ENCODE measurements at places on chromosomes 5 and 9.

DNA sequence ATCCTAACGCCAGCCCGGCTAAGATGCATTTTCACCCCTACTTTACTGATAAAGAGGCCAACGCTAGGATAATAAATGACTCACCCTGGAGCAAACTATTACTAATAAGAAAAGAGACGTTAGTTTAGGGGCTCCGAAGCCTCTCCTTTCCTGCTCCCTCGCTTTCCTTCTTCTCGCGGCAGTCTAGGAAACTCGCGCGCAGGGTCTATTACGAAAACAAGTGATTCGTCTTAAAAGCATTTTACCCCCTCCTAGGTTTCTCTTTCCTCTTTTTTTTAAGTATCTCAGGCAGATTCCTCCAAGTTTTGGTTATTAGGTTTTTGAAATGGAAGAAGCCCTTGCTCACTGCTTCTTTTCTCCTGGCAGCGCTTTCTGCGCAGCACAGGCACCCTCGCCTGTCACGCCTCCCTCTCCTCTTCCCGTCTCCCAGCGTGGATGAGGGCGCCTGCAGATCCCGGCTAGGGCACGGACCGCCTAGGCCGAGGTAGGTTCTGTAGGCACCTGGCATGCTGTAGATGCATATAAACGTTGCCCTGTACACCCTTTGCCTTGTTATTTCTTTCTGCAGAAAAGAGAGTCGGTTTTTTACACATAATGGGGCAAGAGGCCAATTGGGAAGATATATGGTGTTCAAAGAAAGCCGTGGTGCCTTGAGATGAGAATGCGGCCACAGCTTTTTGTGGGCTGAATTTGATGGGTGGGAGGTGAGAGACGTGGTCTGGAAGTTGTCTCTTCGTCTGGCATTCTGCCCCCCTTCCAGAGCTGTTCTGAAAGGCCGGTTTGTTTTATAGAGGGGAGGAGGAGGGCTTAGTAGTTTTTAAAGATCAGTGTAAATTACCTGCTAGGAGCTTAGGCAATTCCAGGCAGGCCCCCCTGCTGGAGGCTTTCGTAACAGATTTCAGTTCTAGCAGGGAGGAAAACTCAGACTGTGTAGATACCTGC is 983 bp downstream of the GCNT1 start:
- no peak for DNase-seq

DNA sequence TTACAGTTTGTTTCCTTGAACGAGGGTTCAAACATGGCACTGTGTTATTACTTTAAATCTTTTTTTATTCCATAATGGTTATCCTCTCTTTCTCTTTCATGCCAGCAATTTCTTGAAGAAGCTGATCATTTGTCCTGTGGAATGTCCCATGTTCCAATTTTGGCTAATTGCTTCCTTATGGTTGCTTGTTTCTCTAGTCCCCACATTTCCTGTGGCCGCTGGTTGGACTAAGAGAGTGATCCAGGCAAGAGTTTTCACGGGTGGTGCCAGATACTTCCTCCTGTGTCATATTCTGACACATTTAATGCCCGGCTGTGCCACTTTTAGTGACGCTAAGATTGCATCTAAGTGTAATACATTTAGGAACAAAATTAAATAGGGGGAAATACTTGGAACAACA is 83.8 kb upstream of the FAM169A start:
- DNase-seq, result no peak

DNA sequence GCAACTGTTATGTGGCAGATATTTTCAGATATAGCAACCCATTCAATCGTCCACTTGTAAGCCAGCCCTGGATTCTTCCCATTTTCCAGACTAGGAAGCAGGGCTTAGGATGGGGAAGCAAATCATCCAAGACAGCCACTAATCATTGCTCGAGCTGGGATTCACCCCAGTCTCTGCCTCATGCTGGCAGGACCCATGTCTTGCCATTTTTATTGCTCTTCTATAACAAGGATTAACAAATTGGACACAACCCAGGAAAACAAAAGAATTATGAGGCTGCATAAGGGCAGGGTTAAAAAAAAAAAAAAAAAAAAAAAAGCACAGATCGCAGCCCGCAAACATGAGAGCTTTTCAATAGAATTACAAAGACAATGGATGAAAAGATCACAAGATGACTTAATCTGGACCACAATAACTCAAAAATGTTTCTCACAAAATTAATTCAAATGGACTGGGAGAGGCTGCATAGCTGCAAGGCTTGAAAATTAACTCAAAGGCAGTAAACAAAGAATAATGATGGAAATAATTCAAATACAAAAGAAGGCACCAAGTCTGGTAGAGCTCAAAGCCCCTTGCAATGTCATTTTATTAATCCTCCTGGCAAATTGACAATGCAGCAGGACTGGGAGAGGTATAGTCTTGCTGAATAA is 40.7 kb downstream of the ASTN2 start:
- no peak for DNase-seq

DNA sequence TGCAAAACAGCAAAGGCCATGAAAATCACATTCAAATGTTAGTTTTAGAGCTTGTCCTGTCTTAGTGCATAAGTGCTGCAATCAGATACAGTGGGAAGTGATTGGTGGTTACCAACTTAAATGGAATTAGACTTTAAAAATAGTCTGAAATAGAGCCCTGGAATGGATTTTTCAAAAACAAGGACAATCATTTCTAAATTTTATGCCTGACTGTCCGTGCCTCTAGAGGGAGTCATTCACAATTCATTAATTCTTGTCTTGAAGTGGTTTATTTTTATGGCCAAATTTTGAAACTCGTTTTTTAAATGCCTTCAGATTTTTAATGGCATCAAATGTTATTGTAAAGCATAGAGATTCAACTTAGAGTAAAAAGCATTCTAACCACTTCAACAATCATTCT is 561.8 kb upstream of the DAB2 start:
- DNase-seq, result no peak

GRCh38 chr5:155936520-155937406 is 390.2 kb upstream of the SGCD start:
- no peak for DNase-seq

GRCh38 chr5:172114875-172115422 is 73.1 kb downstream of the STK10 start:
- DNase-seq, result no peak

DNA sequence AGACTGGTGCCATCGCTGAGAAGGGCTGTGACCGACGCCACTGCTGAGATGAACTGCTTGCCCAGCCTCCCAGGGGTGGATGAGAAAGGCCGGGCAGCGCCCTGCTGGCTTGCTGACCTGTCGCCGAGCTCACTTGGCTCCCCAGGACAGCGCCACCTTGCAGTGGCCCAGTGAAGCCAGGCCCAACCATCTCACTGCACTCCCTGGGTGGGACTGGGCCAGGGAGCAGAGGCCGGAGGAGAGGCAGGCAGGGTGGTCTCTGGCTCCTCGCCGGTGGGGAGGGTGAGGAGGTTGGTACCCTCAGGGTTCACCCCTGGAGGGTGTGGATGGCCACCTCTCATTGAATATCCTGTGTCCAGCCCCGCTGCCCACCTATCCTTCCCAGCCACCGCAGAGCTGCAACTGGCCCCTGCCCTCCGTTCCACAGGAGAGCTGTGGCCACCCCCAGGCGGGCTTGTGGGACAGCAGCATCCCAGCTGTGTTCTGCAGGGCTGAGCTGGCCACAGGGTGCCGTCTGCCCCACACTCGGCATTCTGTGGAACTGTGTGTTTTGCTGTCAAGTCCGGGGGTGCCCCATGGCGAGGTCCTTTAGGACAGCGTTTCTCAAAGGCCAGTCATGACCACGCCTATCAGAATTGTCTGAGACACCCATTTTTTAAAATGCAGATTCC is 41.0 kb upstream of the FCN2 start:
- no peak for DNase-seq

- DNase-seq, result no peak
Observed at GRCh38 chr9:127898433-127899127, 823 bp downstream of the ST6GALNAC6 start.

DNA sequence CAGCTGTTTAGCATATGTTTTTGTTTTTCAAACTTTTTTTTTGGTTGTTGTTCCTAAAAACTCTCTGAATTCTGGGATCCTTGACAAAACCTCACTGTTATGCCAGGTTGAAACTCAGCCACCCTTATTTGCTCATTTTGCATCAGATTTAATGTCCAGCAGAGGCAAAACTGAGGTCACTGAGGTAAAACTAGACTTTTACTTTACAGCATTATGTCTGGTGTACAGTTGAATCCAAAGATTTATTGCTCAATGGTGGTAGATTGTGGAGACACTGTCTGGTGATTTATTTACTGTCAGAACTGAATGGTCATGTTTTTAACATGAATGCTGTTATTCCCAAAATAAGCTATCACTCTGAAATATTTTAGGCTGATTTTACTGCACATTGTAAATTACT is 87.9 kb downstream of the FBXL7 start:
- no peak for DNase-seq

GRCh38 chr5:1093361-1093760 is 18.5 kb downstream of the SLC12A7 start:
- DNase-seq, result no peak

DNA sequence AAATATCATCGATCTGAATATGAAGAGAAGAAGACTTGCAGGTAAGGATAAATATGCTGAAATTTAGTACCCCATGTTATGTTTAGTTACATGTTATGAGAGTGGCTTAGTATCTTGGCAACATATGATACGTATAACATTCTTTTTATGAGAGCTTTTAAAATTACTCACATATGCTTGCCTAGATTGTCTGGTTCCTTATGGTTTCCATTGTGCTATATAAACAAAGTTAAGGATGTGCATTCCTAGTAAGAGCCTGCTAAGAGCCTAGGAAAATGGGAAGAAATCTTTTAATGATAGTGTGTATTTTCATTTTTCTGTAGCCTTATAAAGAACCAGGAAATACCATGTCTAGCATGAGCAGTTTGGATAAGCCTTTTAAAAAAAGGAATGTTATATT is 112.0 kb upstream of the KCNN2 start:
- no peak for DNase-seq

DNA sequence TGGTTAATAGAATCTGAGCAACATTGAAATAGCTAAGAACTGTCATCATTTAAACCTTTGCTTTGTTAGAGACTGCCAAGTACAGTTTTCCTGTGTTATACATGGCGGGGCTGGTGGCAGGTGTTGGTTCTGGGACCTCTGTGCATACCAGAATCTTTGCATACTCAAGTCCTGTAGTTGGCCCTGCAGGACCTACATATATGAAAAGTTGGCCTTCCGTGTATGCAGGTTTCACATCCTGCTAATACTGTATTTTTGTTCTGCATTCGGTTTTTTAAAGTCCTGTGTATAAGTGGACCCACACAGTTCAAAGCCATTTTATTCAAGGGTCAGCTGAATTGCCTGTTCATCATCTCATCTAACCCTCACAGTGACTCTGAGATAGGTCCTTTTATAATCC is 36.4 kb downstream of the LARP1 start:
- no peak for DNase-seq

DNA sequence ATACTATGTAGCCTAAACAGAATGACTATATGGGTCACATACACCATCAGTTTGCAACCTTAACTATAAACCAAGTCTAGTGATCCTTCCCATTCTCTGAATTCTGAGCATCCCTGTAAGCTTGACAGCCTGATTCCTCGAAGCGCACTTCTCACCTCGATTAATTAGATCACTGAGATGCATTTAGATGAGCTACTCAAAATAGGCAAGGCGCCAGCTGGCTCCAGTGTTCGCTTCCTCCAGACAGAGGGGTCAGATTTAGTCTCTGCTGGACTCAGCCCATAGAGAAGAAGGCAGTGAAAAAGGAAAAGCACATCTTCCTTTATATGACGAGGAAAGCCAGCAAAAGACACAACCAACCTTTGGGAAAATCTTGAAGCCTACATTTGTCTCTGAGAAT is 371.5 kb downstream of the MLLT3 start:
- DNase-seq, result no peak

DNA sequence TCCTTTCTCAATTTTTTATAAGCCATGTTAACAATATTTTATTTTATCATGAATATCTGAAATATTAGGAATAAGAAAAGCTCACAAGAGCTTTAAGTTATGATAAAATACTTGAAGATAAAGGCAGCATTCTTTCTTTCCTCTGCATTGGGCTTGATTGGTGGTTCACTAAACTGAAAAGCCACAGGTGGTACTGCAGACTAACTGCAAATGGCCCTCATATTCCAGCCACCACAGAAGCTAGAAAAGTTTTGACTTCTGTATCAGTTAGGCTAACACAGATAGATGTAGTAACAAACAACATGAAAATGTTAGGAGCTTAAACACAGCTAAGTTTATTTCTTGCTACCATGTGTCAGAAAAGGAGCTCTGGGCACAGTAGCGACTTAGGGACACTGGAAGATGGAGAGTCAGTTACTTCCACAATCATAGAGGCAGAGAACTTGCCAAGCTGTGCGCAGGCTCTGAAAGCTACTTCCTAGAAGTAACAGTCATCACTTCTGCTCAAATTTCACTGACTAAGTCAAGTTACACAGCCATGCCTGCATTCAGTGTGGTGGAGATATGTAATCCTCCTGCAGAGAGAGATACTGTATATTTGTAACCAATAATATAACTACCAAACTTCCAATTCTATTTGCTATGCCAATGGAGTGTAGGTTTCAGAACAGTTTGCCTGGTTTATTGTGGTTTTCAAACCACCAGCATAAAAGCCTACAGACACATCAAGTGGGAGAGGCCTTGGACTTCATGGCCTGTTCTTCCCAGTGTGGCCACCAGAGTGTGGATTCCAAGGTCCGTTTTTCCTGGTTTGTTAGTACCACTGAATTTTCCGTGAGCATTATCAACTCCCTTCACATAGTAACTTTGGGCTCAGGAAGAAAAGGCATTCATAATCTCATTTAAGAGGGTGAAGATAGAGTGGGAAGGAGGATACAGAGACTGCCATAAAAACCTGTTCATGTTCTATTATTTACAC is 268.3 kb downstream of the PJA2 start:
- DNase-seq, result no peak

DNA sequence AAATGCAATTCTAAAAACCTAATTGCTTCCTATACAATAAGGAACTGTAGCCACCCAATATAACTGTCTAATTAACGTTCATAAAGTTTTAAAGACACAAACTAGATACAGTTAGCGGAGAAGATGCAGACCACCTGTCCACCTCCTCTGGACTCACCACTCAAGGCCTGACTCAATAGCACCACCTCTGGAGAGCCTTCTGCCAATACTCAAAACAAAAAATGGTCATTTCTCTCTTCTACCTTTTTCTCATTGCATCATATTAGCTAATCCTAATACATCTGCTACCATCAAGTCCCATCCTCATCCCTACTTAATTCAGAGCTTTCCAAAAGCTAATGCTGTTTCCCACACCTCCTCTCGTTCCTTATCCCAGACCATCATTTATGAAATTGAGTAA is 159.9 kb downstream of the MLLT3 start:
- no peak for DNase-seq

All from stimulated activated CD4-positive, alpha-beta T cell treated with anti-CD3 and anti-CD28 coated beads, Interleukin-1b, Interleukin-23, amount 100 ng/mL, for 1 hour (primary cell).